CD14-positive monocyte (primary cell): ENCODE measurements at places on chromosomes 2 and 18.

GRCh38 chr2:7801212-7801611, 880.6 kb upstream of the ID2 start:
- DNase-seq = no peak

DNA sequence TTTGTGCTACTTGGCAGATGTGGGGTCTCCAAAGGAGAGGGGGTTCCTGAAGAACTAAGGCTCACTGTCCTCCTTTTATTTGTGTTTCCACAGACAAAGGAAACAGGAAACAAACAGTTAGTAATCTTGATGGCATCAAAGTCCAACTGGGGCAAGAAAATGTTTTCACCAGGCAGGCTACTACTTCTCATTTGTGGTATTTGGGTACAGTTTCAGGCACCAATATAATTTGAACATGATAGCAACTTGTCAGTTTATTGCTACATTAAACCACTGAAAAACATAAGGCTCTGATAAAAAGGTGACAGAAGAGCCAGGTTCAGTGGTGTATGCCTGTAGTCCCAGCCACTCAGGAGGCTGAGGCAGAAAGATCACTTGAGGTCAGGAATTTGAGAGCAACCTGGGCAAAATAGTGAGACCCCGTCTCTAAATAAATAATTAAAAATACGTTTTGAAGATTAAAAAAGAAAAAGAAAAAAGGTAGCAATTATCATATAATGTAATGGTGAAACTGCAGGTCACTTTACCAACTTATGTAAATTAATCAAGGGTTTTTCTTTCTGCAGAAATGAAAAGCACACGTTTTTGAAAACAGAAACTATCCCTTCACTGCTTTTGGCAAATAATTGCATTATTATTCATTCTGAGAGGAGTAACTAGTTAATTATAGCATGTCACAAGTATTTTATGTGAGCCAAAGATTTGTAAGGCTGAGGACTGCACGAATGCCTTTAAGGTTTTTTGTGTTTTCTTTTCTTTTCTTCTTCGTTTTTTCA, 157.5 kb upstream of the CAVIN2 start:
- no peak for DNase-seq

DNA sequence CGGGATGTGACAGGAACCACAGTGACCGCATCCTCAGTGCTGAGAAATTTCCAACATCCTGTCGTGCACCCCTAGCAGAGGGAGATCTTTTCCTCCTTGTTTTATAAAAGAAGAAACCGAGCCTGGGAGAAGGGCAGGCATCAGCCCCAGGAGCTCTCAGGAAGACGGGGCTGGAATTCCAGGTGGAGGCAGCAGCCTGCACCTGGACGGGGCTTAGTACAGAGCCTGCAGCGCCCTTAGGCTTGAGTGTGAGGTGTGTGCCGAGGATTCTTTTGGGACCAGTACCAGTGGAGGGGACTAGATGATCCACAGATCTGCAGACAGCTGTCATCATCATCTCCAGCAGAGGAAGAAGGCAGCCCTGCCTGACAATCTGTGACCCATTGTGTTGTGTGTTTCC, 148.8 kb downstream of the GBX2 start:
- no peak for DNase-seq

- no peak for DNase-seq
Observed at GRCh38 chr18:49988101-49988500, 174.8 kb upstream of the ACAA2 start.

GRCh38 chr2:45612285-45612684, 1.2 kb upstream of the SRBD1 start:
- DNase-seq = no peak

- DNase-seq = no peak
Observed at GRCh38 chr2:38671303-38671702, 5.4 kb downstream of the GALM start.

GRCh38 chr2:230713331-230714135, 891 bp downstream of the CAB39 start:
- DNase-seq = peak; percentile 25

DNA sequence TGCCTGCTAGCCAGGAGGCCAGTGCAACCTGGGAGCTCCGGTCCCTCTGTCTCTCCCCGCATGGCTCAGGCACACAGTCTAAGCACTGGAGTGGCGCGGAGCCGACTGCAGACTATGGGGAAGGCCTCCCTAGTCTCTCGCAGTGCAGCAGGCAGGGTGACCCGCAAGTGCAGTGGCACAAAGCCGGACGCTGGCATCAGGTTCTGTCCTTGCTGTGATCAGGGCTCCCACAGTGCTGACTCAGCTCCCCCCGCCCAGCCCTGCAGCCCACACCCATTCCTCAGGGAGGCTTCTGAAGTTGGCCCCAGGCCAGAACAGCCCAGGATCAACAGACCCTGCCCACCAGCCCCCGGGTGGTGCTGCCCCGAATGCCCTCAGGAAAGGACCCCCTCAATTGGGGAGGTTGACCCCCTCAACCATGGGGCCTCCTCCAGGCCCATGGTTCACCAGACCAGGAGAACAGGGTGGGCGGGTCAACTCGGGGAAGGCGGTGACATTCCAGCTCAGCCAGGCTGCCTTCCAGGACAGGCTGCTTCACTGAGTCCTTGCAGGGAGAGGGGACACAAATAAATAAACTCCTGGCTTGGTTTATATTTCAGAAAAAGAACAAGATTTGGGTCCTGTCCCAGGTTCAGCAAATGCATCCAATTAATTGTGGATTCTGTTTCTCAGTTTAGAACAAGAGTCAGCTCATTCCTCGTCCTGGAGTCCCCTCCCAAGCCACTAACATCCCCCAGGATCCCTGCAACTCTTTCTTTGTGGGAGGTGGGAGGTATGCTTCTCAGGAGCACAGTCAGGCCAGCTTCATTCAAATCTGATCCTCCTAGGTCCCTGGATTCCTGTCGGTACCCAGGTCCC, 12.2 kb downstream of the BIN1 start:
- no peak for DNase-seq

DNA sequence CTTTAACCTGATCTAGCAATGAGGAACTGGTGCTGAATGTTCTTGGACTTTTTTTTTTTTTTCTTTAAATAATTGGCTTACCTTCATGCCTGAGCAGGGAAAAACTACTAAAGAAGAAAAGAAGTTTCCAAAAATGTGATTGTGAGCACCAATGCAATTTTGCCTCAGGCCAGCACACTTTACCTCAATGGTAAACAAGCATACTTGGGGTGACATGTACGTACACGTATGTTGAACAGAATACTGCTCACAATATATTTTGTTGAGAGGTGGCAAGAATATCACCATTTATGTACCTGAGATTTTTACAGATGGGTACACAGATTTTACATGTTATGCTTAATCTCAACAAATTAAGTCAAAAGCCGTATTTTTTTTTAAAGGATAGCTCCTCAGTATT, 144.3 kb downstream of the FIGN start:
- DNase-seq = no peak

GRCh38 chr18:48514786-48515185, 24.0 kb upstream of the CTIF start:
- DNase-seq = no peak

DNA sequence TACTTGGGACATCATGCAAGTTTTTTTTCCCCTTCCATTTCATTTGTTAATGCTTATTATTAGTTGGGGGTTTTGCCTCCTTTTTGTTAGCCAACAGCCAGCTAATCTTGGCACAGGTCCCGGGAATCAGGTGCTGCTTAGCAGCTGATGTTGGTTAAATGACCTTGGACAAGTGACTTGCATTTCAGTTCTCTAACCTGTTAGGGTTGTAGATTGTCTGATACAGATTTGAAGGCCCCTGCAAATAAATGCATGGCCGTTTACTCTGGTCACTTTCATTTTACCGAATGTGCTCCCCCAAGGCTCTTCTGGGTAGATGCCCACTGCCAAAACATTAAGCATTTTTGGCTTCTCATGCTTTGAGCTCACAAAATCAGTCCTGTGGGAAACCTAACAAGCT, 120.9 kb downstream of the SPTBN1 start:
- no peak for DNase-seq

- DNase-seq = no peak
Observed at GRCh38 chr2:43133336-43133707, 93.1 kb downstream of the ZFP36L2 start.

- DNase-seq = no peak
Observed at GRCh38 chr2:20113986-20114938, 62.8 kb upstream of the LAPTM4A start.

DNA sequence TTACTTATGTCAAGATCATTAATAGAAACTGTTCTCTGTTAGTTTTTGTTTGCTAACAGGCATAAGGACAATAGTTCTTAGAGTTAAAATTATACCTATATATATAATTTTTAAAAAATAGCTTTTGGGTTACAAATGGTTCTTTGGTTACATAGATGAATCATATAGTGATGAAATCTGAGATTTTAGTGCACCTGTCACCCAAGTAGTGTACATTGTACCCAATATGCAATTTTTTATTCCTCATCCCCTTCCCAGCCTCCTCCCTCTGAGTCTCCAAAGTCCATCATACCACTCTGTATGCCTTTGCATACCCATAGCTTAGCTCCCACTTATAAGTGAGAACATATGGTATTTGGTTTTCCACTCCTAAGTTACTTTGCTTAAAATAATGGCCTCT, 26.4 kb downstream of the SLC4A1AP start:
- no peak for DNase-seq

- no peak for DNase-seq
Observed at GRCh38 chr2:132542953-132543569, 126.5 kb downstream of the GPR39 start.

GRCh38 chr2:217738061-217738460, 264.7 kb downstream of the TNS1 start:
- DNase-seq = no peak

- no peak for DNase-seq
Observed at GRCh38 chr2:220192994-220193753, 565.7 kb downstream of the SLC4A3 start.

DNA sequence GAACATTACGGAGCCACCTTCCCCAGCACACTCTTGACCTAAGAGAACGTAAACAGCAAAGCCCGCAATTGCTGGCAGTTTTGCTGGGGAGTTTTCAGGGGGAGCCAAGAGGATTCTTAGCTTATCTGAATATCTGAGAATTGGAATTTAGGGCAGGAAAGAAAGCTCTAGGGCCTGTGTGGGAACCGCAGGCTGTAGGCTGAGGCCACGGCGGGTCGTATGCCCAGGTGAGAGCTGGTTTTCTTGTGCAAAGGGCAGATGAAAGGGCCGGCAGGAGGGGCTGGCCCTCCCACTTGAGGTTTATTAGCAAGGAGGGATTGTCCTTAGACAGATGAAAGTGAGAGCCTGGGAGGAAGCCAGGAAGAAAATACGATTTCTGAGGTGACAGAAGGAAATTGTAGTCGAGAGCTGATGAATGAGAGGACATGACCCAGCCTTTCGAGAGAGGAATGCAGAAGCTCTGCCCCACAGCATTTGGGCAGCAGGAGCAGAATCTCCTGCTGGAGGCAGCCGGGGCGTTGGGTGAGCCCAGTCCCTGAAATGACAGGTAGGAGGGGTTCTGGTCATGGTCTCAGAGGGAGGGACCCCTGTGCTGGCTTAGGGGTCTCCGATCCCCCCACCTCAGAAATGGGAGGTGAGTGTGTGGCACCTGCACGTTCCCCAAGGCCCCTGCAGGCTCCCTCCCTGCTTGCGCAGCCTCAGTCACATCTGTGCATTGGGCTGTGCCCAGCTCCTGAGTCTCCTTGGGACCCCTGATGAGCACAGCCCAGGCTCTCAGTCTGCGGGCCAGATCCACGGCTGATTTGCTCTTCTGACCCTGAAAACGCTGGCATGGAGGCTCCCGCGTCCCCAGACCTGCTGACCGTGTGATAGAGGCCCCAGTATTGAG, 61.1 kb downstream of the CABLES1 start:
- DNase-seq = no peak

- no peak for DNase-seq
Observed at GRCh38 chr2:114219456-114219855, 223.0 kb upstream of the DPP10 start.

- no peak for DNase-seq
Observed at GRCh38 chr18:52009958-52010357, 330.0 kb upstream of the DCC start.

- DNase-seq = no peak
Observed at GRCh38 chr2:37659723-37660122, 11.7 kb downstream of the CDC42EP3 start.

DNA sequence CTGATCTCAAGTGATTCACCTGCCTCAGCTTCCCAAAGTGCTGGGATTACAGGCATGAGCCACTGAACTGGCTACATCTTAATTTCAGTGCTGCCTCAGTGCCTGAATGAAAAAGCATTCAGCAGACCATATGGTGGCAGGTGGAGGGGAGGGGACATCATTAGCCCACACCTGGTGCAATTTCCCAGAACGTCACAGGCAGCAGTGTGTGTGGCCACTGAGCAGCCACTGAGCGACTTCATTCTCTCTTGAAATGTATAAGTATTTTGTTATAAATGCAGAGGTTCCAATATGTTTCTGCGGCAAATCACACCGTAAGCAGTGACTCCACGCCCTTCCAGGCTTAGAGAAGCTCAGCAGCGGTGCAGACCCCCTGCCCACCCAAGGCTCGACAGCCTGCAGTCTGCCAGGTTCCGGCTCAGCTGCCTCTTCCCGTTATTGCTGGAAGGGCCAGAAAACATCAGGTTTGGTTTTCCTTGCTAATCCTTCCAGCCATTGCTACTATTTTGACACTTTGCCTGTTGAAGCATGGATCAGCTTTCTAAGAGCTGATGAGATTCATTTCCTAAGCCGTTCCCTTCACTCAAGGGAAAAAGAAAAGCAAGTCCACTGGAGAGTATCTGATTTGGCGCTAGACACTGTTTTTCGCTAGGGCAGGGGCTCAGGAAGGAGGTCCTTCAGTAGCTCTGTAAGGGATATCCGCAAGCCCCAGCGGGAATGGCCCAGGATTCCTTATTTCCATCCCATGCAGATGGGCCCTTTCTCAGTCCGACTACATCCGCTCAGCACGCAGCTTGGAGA, 250.7 kb downstream of the VAPA start:
- DNase-seq = no peak

- DNase-seq = no peak
Observed at GRCh38 chr2:81672923-81673322, 1368.4 kb upstream of the LRRTM1 start.

DNA sequence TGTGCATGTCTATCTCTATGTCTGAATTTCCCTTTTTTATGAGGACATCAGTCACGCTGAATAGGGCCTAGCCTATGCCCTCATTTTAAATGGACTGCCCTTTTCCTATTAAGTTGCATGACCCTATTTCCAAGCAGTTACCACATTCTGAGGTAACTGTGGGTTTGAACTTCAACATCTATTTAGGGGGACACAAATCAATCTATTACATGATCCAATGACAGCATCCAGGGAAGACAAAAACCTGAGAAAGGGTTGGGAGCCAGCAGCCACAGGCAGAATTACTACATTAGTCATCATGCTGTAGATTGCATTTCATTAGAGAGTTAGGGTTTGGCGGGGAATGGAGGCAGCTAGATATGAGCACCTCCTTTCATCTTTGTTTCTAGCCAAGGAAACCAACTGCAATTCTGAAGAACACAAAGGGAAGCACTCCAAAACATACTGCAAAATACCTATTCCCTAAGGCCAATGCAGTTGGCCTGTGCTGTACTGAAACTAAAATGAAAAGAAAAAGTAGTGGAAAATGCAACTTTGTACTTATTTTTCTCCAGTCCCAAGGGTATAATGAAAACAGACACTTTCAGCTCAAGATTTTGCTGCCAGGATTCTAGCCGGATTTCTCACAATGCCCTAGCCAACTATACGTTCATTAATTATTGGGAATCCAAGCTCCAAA, 40.4 kb upstream of the C1D start:
- DNase-seq = no peak

- DNase-seq = no peak
Observed at GRCh38 chr2:95374921-95375471, 27.5 kb upstream of the FAHD2A start.
